ENCODE measurements at places on chromosomes 16 and 17.

DNA sequence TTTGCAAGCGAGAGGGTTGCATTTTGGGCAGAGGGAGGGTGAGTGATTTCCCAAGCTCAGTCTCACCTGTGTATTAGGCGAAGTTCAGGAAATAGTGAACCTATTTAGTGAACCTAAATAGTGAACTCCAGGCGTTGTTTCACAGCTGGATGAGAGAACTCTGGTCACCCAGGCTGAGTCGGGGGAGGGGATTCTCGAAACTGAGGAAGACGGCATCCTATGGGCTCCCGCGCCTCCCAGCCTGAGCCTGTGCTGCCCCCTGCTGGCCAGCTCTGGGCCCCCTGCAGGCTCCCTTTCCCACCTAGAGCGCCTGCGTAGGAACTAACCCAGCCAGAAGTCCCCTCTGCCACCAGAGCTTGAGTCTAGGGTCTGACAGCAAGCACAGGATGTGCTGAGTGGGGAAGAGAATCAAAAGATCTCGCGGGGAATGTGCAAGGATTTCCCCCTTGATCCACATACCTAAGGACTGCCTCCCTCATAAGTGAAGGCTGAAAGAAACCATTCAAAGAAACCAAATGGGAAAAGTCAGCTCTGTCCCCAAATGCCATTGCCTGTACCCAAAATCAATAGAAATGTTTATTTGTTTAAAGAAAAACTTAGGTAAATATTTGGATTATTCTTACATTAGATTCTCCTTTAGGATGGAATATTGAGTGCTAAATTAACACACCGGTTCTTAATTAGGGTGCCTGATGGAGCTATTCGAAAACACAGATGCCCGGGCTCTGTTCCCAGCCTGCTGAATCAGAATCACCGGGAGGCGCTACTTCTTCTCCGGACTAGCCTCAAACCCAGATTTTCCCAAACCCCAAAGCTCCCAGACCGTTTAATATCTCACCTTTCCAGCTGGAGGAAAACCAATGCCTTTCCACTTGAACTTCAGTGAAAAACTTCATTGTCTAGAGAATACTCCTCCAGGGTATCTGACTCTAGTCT, 14.8 kb upstream of the MARVELD3 start:
- DNase-seq = peak; percentile 88

DNA sequence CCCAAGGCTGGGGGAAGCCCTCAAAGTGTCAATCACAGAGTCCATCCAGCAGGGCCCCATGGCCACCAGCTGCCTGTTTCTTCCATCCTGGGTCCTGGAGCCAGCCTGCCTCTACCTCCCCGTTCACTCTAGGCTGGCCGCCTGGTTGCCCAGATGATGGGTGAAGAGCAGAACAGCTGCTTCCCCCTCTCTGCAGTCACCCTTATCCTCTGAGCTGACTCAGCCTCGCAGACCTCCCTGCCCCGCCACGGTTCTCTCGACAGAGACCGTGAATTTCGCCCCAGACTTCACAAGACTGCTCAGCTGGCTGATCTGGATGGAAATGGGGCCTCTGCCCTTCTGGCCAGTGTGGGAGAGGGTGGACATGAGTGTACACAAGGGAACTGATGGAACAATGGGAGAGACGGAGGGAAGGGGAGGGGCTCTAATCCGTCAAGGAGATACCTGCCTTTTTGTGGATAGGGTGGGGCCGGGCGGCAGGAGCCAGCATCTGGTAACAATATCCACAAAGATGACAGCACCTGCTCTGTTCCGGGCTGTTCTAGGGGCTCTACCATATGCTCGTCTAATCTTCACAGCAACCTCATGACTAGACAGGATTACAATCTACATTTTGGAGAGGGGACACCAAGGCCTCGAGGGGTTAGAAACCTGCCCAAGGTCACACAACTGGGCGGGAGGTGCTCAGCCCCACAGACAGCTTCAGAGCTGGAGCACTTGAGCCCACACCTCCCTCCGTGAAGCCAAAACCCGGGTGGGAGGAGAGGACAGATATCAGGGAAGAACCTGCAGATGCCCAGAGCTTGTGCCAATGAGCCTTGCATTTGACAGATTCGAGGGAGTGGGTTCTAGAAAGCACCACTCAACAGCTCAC, 136.0 kb downstream of the SDK2 start:
- no peak for DNase-seq

- no peak for DNase-seq
These were observed 78.7 kb downstream of the MAP2K4 start for GRCh38 chr17:12099412-12099811.

DNA sequence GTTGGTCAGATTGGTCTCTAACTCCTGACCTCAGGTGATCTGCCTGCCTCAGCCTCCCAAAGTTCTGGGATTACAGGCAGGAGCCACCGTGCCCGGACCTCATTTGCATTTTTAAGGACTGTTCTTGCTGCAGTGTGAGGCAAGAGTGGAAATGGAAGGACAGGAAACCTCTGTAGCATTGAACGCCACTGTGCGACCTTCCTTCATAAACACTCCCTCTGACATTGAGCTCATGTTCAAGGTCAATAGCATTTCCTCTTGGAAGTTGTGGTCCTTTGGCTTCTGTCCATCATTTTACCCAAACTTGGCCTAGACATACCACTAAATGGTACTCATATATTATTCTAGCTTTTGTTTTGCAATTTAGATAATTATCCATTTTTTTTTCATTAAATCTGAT, 32.8 kb upstream of the ABCA8 start:
- DNase-seq = no peak

- DNase-seq = no peak
These were observed 11.1 kb downstream of the CPD start for GRCh38 chr17:30389756-30390300.

DNA sequence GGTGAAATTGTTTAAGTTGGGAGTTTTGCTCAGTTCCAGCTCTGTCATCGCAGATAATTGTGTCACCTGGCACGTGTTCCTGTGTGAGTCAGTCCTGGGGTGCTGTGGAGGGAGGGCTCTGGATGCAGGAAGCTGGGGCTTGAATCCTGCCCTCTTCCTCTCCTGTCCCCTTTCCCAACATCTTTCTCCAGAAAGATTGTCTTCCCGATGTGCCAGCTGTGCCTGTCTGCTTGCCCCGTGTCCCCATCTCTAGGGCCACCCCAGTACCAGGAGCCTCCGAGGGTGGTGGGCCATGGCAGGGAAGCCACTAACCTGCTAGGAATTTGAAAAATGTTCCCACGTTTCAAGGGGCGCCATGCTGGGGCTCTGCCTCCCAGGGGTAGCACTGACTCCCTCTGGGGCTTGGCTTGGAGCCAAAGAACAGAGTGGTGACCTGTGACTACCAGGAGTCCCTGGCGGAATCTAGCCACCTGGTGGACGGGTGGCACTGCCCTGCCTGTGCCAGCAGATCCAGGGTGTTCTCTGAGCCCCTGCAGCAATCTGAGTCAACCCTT, 198.1 kb downstream of the ENGASE start:
- DNase-seq = no peak

- DNase-seq = peak; percentile 71
These were observed 91.8 kb downstream of the YPEL2 start for GRCh38 chr17:59423137-59423724.

DNA sequence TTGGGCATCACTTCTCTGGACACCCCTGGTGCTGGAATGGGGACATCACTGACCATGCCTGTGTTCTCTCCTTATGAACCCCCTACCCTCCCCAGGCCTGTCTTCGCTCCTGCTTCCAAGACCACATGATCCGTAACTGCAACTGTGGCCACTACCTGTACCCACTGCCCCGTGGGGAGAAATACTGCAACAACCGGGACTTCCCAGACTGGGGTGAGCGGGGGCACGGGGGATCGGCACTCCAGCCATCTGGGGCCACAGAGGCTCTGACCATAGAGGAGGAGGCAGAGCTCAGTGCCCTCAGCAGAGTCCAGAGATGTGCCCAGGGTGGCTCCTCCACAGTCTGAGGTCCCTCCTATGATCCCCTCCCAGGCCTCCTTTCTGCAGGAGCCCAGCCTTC, 73.5 kb downstream of the SCNN1B start:
- DNase-seq = no peak

DNA sequence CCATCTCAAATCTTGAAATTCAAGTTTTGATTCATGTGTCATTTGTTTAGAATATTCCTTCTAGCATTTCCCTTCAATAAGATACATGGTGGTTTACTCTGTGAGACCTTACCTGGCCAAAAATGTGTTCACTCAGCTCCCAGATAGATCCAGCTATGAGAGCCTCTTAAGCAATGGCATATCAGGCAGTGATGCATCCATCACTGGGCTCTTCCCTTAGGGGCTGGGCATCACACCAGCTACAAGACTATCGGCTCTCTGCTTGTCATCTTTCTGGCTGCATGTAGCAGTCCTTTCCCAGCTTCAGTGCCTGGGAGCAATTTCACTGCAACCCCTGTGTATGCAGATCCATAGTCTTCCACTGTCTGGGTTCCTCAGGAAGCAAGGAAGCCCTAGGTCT, 40.6 kb downstream of the GOSR1 start:
- DNase-seq = no peak

DNA sequence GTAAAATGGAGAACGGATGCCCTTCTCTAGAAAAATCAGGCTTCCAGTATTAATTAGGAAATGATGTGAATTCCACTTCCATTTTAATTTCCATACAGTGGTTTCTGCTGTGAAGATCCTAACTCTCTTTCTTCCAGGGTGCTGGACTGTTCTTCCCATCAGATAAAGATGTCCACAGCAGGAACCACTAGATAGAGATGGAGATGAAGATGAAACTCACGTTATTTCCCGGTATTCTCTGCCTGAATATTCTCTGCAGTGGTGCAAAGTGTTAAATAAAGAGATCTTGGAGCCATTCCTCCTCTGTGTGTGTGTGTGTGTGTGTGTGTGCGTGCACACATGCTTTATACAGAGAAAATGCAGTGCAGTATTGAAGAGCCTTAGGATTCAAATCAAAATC, 727.5 kb downstream of the KCNJ2 start:
- no peak for DNase-seq

- no peak for DNase-seq
These were observed 133.3 kb downstream of the TMEM132E start for GRCh38 chr17:34712481-34713195.

DNA sequence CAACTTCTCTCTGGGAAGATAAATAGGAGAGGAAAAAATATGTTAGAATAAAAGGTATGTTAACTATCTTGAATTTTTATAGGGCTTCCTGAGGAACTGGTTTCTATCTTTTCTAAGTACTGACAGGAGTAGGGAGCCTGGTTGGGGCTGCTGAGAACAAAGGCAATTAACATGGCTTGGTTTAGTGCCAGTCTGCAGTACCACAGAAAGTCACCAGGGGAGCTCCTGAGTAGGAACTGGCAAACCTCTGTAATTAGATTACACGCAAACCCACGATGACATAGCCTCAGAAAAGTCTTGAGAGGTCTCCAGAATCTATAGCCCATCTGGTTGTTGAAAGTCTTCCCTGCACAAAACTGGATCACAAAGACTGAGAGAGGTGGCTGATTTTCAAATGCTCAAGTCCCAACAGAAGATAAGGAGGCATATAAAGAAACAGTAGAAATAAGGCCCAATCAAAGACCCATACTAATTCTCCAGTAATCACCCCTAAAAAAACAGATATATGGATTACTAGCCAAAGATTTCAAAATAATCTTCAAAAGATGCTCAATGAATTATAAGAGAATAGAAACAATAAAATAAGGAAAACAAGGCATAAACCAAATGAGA, 11.7 kb upstream of the CNTNAP4 start:
- DNase-seq = no peak

DNA sequence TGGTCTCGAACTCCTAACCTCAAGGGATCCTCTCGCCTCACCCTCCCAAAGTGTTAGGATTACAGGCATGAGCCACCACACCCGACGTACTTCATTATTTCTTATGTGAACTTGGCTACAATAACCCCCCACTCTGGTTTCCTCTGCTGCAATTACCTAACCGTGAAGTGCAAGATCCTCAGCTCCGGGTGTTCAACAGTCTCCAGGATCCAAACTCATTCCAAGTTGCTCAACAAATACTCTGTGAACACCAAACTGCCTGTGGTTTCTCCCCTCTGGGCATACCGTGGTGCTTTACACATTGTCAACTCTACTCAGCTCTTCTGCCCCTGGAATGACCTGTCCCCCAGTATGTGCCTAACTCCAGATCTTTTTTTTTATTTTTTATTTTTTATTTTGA, 6.8 kb upstream of the SULT1A1 start:
- DNase-seq = no peak

DNA sequence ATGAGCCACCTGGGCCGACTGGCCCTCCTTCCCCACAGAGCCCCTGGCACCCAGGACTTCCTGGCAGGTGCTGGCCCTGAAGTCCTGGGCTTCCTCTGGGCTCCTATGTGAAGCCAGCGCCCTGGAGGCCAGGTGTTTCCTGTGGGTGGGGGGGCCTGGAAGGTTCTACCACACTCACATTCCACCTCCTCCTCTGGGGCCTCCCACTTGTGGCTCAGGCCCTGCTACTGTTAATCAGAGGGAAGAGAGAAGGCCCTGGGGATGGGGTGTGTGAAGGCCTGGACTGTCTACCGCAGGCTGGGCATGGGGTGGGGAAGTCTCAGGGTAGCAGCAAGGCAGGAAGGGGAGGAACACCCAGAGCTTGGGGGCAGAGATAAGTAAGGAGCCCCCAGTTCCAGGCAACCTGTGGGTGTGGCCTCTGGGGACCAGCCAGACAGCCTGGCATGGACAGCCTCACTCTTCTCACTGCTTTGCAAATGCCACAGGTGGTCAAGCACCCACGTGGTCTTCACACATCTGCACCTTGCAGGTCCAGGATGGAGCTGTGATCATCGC, 111.9 kb upstream of the TNRC6C start:
- DNase-seq = no peak

- DNase-seq = peak; percentile 51
These were observed 1.1 kb downstream of the C17orf107 start for GRCh38 chr17:4900231-4901107.

DNA sequence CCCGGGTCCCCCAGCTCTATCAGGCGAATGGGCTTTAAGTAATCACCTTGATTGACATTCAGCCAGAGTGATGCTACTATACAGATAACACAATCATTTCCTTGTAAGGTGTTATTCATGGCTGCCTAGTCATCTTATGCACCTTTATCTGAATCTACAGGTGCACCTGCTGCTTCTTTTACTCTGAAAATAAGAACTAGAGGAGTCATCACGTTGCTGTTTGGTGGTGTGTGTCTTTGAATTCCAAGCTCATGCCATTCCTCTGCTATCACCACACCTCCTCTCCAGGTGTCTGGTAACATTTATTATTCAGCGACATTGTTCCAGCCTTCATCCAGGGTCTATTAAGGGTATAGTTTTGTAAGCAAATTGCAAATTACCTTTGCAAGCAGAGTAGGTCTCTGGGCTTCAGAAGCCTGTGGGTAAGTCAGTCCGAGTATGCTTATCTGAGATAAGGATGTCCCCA, 51.9 kb downstream of the NOS2 start:
- DNase-seq = no peak

DNA sequence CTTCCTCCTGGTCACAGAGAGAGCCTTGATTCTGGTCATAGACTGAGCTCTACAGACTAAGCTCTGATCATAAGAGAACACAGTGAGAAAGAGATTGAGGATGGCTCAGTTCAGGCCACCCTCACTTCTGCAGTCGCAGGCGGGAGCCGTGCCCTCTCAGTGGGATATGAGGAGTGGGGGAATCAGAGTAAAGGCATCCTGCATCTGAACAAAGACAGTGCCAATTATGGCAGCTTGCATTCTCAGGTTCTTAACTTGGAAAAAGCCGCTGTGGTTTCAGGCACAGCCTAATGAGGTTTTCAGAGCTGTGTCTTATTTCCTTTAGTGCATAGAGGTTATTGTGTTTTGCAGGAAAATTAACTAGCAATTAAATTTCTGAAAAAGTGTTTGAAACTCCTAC, 134.4 kb upstream of the NLRP1 start:
- DNase-seq = no peak

GRCh38 chr16:31700530-31701388, 172.8 kb upstream of the ZNF267 start:
- DNase-seq = peak; percentile 95

- peak; percentile 27 for DNase-seq
These were observed at the start of gene CHST4 for GRCh38 chr16:71526111-71526631. Gene CHST4, plus strand, starts transcription at chr16:71526426. Its CDS starts 10,252 bp downstream, at chr16:71536678.

Data from stomach (tissue), 19 donors.